ENCODE measurements at places on chromosomes 1 and 21. TPM values are rescaled to one million over a fixed set of nuclear protein-coding genes. Genes with fewer than 3 reads are reported as not detected.
A peak's percentile ranks its signal among the peaks of the same experiment; 100 is the strongest.

DNA sequence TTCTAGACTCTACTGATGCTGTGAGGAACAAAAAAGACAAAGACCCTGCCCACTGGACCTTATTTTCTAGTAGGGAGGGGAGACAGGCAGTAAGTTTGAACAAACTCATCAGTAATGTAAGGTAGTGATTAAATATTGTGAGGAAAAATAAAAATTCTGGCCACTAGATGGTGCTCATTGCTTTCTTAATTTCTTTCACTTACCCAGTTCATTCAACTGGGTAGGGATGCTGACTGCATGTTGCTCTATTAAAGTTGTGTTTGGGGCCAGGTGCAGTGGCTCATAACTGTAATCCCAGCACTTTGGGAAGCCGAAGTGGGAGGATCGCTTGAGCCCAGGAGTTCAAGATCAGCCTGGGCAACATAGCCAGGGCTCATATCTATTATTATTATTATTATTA lies 6.3 kb upstream of the KYAT3 start:
- no peak for DNase-seq

- no peak for DNase-seq
Measured at GRCh38 chr1:7508052-7508933, 262.8 kb upstream of the VAMP3 start.

- no peak for DNase-seq
Measured at GRCh38 chr1:220344745-220345144, 72.5 kb upstream of the RAB3GAP2 start.

DNA sequence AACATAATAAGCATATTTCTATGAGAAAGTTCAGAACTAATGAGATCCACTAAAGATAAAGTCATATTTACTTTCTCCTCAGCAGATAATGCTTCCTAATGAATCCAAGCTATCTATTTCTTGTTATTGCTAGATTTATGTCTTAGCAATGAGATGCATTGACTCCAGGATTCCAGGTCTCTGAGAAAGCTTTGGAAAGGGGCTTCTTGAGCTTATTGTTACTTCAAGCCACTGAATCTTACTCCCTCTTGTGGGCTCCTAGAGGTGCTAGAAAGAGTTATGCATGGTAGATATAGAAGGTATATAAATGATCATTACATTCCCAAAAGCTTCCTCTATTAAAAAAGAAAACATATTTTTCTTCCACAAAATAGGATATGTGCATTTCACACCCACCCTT lies 246.4 kb upstream of the ADAMTS5 start:
- no peak for DNase-seq

DNA sequence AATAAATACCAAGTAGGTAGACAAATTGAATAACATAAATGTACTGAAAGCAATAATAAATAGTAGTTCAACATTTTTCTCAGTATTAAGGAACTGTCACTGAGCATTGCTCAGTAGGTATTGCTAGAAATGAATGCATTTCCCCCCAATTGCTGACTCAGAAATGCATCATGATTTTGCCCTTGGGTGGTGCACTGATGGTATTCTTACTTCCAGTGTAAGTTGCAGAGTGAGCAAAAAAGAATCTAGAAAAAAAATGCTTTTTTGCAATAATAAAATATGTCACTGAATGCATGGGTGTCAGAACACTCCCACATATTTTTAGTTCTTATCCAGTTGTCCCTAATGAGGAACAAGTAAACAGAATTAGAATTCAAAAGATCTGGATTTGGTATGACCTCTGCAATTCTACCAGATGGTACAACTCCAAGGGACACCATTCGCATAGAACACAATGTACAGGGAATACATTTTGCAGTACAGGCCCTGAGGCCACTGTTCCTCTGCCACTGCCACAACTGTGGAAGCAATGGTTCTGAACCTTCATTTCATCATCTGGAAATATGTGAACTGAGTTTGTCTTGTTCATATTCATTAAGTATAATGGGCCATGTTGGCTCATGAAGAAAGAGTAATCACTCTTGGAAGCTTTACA lies 78.0 kb downstream of the ATP6V1G3 start:
- no peak for DNase-seq

- DNase-seq, result no peak
Measured at GRCh38 chr1:101389547-101389929, 152.7 kb downstream of the S1PR1 start.

GRCh38 chr1:41780916-41781315 lies 137.8 kb downstream of the HIVEP3 start:
- DNase-seq, result no peak

DNA sequence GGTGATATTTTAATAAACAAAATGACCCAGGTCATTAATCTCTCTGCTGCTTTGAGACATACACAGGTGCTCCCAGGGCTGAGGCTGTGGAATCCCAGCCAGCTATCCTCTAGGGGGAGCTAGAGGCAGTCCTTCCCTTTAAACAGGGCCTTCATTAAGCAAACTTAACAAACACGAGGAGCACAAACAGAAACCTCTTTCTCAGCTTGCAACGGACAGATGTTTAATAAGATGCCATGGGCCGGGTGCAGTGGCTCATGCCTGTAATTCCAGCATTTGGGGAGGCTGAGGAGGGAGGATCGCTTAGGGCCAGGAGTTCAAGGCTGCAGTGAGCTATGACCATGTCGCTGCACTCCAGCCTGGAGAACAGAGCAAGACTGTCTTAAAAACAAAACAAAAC lies 106.7 kb downstream of the HIVEP3 start:
- DNase-seq, result no peak

- peak; percentile 58 for DNase-seq
Measured at GRCh38 chr1:26218906-26219494, 15.0 kb upstream of the CEP85 start.

- DNase-seq, result no peak
Measured at GRCh38 chr1:167864392-167865032, 49.4 kb downstream of the ADCY10 start.

DLGAP3 gene
- total RNA-seq, result 0.08 TPM

FCRL5 gene
- 0.11 TPM for total RNA-seq

CHI3L1 gene
- 0.32 TPM for total RNA-seq

CCDC185 gene
- total RNA-seq, result not detected

GJA9 gene
- total RNA-seq, result not detected

PIGR gene
- 0.13 TPM for total RNA-seq

KCNT2 gene
- total RNA-seq, result 1.0 TPM
